ENCODE measurements at places on chromosomes 12 and 14.

DNA sequence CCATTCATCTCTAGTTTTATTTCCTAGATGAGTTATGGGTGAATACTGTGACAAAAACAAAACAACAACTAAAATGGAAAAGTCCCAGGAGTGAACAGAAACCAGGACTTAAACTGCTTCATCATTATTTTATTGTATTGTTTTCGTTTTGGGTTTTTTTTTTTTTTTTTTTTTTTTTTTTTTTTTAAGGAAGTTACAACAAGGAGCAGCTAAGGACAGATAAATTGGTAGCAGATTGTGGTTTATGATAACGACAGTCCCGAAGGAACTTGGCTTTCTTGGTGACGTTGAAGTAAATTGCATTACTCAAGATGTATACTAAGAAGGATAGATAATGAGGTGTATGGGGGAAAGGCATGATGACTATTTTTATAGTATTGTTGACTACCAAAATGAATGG lies 866.3 kb downstream of the NRXN3 start:
- no peak for DNase-seq
- H3K27ac ChIP-seq, result no peak overlapping the region
- no peaks in the 10 kb centered on the region for H3K36me3 ChIP-seq
- H3K4me1 ChIP-seq, result no peaks in the 10 kb centered on the region
- no peaks in the 10 kb centered on the region for H3K27me3 ChIP-seq

DNA sequence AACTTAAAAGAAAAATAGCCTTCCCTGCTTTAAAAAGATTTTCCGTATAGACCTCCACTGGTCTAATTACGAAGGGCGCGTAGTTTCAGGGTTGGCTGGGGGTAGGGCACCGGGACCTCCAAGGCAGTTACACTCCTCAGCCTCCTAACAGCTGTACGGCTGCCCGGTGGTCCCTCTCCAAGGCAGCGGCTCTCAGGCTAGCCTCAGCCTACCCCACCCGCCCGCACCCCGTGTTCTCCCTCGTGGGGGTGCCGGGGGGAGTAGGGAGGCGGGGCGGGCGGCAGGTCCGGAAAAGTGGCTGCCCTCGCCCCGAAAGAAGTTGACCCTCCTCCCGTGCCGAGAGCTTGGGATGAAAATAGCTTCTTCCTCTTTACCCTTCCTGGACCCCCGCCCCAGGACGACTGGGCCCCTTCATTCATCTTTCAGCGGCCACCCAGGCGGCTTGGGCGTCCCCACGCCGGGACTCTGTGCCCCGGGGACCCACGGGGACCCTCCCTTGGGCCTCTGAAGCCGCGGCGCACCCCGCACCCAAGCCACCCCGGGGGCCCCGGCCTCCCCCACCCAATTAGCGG lies 991 bp upstream of the RCOR1 start:
- H3K36me3 ChIP-seq, result peaks cover 35% of the 10 kb centered on the region
- H3K27me3 ChIP-seq, result no peaks in the 10 kb centered on the region
- H3K4me1 ChIP-seq, result peaks cover 30% of the 10 kb centered on the region
- H3K4me3 ChIP-seq, result peak overlapping the region; percentile 85

DNA sequence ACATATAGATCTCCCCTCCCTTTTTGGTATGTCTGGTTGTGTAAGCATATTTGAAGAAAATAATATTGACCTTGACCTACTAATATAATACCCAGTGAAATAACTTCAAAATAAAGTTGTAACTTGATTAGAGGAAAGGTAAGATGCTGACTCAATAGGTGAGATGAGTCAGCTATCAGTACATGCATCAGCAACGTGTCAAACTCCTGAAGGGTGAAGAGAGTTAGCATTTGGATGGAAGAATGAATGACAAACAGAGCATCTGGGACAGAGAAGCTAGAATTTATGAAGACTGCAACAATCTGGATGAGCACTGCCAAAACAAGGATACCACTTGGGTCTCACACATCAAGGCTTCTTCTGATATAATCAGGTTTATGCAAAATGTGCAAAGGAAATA lies 74.9 kb downstream of the PPP2R5E start:
- H3K4me3 ChIP-seq, result no peak overlapping the region
- peaks cover 23% of the 10 kb centered on the region for H3K4me1 ChIP-seq
- H3K36me3 ChIP-seq, result peaks cover 8% of the 10 kb centered on the region
- peak overlapping the region; percentile 18 for H3K27ac ChIP-seq

DNA sequence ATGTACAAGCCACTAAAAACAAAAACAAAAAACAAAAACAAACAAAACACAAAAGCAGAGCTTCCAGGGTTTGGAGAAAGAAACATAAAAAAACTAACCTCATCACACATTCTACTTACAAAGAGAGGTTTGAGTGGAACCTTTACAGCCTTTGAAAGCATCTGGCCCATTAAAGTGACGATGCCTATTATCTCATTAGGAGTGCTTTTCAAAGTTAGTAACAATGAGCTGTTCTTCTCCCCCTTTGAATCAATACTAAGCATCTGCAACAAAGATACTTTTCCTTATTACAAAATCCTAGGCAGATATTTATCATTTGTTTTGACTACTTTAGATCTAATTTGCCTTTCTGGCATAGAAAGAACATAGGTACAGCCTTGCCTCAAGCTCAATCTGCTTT lies 217.3 kb downstream of the PPM1H start:
- H3K27ac ChIP-seq, result no peak overlapping the region
- no peaks in the 10 kb centered on the region for H3K36me3 ChIP-seq
- H3K4me3 ChIP-seq, result no peak overlapping the region
- H3K4me1 ChIP-seq, result peaks cover 48% of the 10 kb centered on the region
- no peak for DNase-seq

DNA sequence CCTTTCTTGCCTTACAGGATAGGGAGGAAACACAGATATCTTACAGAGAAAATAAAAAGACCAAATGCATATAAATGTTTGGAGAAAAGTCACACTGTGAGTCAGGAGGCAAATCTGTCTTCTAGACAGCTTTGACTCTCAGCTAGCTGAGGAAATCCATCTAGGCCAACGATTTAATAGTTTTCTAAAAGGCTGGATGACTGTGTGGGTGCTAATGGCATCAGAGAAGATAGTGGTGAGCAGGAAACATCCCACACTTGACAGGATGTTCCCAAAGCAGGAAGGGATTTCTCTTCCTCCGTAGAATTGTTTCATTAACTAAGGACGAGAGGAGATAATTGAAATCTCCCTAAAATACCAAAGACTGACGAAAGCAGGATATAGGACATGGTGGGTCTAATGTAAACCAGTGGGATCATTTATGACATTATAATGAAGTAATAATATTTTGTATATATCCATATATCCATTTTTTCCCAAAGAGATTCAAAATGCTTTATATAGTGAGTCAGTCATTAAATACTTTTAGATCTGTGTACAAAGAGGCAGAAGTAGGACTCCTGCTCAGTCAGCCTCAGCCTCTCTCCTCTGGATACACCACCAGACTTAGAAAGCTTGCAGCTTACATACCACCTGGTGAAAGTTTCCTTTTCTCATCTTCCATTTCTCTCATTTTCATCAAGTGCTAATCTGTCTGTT lies 44.3 kb upstream of the PSMA6 start:
- H3K4me1 ChIP-seq, result no peaks in the 10 kb centered on the region
- no peak for DNase-seq
- no peaks in the 10 kb centered on the region for H3K36me3 ChIP-seq
- no peak overlapping the region for H3K4me3 ChIP-seq
- no peaks in the 10 kb centered on the region for H3K27me3 ChIP-seq

DNA sequence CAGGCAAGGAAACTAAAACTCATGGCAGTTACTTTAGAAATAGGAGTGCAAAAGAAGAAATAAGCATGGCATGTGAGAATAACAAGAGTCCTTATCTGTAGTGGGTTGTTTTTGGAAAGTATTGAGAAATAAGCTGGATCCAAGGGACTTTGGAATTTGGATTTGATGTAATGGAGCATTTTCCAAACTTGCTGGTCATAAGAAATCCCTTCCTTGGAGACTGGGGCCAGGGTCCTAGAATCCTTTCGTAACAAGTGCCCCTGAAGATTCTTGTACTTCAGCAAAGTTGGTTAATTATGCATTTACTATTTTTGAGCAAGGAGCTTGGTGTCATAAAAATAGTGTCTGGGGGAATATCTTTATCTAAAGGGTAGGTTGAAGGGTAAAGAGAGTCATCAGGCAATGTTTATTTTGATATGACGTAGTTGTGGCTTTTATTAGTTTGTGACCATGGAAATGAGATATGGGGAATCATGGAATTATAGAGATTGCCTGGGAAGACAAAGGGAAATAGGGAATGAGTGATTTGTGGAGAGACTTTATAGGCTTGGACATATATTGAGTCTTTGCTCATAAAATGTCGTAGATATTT lies 53.9 kb downstream of the WNK1 start:
- no peaks in the 10 kb centered on the region for H3K27me3 ChIP-seq
- no peaks in the 10 kb centered on the region for H3K36me3 ChIP-seq
- H3K4me1 ChIP-seq, result peaks cover 10% of the 10 kb centered on the region
- no peak for DNase-seq

- H3K27me3 ChIP-seq, result no peaks in the 10 kb centered on the region
- H3K27ac ChIP-seq, result peak overlapping the region; percentile 55
- peak overlapping the region; percentile 35 for H3K4me3 ChIP-seq
- peaks cover 43% of the 10 kb centered on the region for H3K36me3 ChIP-seq
- H3K4me1 ChIP-seq, result peaks cover 81% of the 10 kb centered on the region
- no peak for DNase-seq
Observed at GRCh38 chr12:64666054-64666914, 56.0 kb downstream of the RASSF3 start.

GRCh38 chr12:129961091-129961490 lies 57.3 kb upstream of the TMEM132D start:
- no peak overlapping the region for H3K27ac ChIP-seq
- no peak overlapping the region for H3K4me3 ChIP-seq
- H3K27me3 ChIP-seq, result no peaks in the 10 kb centered on the region
- no peaks in the 10 kb centered on the region for H3K4me1 ChIP-seq

- no peak overlapping the region for H3K4me3 ChIP-seq
- H3K27ac ChIP-seq, result no peak overlapping the region
- H3K27me3 ChIP-seq, result no peaks in the 10 kb centered on the region
- no peaks in the 10 kb centered on the region for H3K4me1 ChIP-seq
- no peak for DNase-seq
Observed at GRCh38 chr12:90839346-90839745, 115.6 kb downstream of the CCER1 start.

DNA sequence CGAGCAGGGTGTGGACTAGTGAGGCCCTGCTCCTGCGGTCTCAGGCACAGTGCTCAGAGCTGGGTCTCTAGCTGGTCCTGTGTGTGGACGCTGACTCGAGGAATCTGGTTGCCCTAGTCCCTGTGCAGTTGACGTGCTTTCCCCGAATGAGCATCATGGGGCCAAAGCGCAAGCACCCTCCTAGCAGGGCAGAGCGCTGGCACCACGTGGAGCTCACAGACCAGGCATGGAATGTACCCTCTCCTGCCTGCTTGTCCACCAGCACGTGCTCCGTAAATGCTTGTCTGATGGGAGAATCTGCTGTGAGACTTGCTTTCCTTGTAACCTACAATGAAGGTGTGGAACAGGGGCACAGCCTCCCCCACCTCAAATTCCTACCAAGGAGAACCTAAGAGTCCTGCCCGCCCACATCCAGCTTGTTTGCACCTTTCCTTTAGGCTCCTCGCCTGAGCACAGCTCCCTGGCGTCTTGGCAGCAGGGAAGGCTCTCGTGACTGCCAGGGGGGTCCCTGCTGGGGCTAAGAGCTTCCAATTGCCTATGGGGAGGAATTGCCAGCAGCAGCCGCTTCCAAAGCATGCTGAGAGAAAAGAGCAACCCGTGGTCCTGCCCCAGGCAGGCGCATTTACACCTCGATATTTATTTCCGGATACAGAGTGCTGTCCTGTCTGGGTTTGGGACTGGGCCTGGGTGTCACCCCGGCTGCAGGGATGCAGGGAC lies 125.0 kb downstream of the PIWIL1 start:
- no peaks in the 10 kb centered on the region for H3K36me3 ChIP-seq
- H3K4me3 ChIP-seq, result no peak overlapping the region
- no peak for DNase-seq
- H3K27ac ChIP-seq, result no peak overlapping the region
- H3K27me3 ChIP-seq, result no peaks in the 10 kb centered on the region

DNA sequence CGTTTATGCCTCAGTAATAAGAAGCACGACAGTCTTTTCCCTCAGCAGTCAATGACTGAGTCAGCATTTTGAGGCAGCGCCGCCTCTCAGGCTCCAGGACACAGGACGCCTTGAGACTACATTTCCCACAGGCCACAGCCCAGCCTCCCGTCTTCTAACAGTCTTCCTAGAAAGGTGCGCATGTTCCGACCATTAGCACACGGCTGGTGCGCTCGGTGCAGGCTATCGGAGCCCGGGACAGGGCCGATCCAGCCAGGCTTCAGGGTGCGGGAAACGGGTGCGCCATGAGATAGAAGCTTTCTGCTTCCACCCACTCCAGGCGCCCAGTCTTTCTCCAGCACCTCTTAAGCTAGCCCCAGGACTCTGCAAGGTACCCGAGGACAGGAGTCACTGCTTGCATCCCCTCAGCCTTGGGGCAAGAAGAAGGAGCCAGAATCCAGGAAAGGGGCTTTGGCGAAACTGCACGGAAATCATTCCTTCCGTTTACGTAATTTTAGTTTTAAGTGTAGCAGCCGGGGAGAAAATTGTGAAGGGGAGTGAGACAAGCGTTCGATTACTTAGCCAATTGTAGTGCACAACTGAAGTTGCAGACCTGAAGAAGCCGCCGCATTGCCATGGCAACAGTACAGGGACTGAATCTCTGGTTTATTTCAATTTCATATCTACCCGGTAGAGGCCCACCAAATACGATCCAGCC lies 54.0 kb downstream of the ZNF641 start:
- H3K36me3 ChIP-seq, result no peaks in the 10 kb centered on the region
- no peaks in the 10 kb centered on the region for H3K27me3 ChIP-seq
- no peak overlapping the region for H3K27ac ChIP-seq
- peak overlapping the region; percentile 65 for H3K4me3 ChIP-seq

- no peak overlapping the region for H3K4me3 ChIP-seq
- peak; percentile 14 for DNase-seq
- no peaks in the 10 kb centered on the region for H3K27me3 ChIP-seq
- H3K36me3 ChIP-seq, result no peaks in the 10 kb centered on the region
- peaks cover 55% of the 10 kb centered on the region for H3K4me1 ChIP-seq
- H3K27ac ChIP-seq, result peak overlapping the region; percentile 3
Observed at GRCh38 chr12:75888874-75889613, 142.5 kb downstream of the PHLDA1 start.
